Epithelial cell of esophagus (primary cell): ENCODE measurements at places on chromosomes 11 and 22.

DNA sequence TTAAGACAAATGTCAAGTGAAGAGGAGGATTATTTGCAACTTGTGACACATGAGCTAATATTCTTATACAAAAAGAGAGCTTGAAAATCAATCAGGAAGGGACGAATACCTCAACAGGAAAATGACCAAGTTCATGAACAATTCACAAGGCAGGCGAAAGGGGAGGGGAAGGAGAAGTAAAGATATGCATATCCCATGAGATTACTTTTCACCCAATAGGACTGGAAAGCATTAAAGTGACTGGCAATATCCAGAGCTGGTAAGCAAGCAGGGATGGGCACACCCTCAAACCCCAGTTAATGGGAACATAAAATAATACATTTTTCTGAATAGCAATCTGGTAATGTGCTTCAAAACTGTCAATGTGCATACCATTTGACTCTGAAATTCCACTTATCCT, 129.5 kb downstream of the SLC1A2 start:
- DNase-seq = peak; percentile 32

GRCh38 chr22:42430528-42431125, 1.6 kb downstream of the NFAM1 start:
- DNase-seq = no peak

GRCh38 chr11:107538239-107538638, 27.3 kb downstream of the ALKBH8 start:
- no peak for DNase-seq

DNA sequence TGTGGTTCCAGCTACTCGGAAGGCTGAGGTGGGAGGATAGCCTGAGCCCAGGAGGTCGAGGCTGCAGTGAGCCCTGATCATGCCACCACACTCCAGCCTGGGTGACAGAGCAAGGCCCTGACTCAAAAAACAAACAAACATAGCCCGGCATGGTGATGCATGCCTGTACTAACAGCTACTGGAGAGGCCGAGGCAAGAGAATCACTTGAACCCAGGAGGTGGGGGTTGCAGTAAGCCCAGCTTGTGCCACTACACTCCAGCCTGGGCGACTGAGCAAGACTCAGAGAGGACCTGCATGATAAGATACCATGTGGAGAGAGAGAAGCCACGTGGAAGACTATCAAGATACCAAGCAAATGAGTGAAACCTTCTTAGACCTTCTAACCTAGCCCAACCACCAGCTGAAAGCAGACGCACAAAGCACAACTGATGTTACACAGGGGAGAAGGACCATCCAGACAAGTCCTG, 36.1 kb downstream of the AMBRA1 start:
- DNase-seq = peak; percentile 68

GRCh38 chr11:4190098-4190497, 95.5 kb downstream of the RRM1 start:
- no peak for DNase-seq

- DNase-seq = peak; percentile 56
These were observed 62.7 kb downstream of the SPECC1L start for GRCh38 chr22:24333301-24333700.

- DNase-seq = no peak
These were observed 1790.8 kb downstream of the LRRC4C start for GRCh38 chr11:39668640-39669039.

- DNase-seq = no peak
These were observed 20.6 kb downstream of the MRPL23 start for GRCh38 chr11:1967641-1968225.
